Stimulated activated CD8-positive, alpha-beta memory T cell treated with anti-CD3 and anti-CD28 coated beads, Interleukin-2, amount 100 ng/mL, for 1 hour (primary cell): ENCODE measurements at places on chromosomes 6 and 20.

DNA sequence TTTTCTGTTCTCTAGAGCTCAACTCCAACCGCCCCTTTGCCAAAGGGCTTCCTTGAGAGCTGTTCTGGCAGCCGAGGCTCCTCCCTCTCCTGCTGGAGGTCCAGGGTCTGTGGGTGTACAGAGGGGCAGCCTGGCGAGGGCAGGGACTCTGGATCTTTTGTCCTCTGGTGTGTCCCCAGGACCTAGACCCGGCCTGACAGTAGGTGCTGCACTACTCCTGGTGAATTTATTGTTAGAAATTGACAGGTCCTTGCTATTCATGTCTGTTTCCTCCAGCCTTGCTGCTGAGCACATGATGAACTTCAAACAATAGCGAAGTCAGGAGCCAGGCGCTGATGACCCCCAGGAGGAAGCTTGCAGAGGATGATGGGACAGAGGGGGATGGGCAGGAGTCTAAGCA is 234.7 kb upstream of the SULF2 start:
- DNase-seq: no peak

DNA sequence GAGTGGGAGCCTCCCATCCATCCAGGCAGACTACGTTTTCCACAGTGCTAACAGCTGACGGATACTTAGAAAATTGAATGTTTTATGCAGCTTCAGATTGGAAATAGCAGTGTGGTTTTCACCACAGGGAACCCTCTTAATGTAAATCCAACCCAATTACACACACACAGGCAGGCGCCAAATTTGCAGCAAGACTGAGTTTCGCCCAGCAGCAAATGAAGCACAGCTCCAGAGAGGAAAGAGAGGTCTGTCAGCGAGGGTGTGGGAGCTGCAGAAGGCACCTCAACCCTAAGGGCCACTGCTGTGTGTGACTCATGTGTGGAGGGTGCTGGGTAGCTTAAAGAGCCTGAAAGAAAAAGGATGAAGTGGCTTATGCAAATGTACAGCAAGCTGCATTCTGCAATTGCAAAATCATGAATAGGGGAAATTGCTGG is 365.7 kb downstream of the MAFB start:
- DNase-seq: no peak

- no peak for DNase-seq
Observed at GRCh38 chr6:169807229-169807628, 55.8 kb downstream of the ERMARD start.

DNA sequence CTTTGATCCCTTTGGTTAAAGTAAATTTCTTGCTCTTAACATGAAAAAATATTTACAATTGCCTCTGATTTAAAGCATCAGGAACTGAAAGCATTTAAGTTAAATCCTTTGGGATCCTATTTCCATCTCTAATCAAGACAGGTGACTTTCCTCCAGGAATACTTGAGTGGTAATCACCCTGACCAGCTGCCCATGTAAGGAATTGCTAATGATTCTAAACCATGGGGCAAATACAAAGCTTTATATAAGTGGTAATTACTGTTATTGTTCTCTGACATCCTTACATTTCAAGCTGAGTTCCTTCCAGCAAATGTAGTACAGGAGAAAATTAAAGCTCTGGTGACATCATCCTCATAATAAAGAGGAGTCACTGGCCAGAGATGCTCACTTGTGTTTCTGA is 100.6 kb downstream of the CRYBG1 start:
- DNase-seq: no peak

DNA sequence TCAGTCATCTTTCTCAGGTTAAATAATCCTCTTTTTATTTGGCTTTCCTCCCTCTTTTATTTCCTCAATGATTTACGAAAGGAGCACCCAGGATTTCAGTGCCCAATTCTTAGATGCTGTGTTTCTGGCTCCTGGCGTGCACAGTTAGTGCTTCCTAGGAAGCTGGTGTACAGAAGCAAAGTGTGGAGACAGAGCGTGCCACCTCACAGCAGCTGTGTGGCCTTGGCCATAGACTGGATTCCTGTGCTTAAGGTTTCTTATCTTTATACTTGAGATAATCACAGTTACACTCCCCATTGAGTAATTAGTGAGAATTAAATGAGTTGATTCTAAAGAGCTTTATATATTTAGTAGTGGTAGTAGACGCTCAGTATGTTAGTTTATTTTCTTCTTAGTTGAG is 39.7 kb upstream of the GJA1 start:
- DNase-seq: no peak

- no peak for DNase-seq
Observed at GRCh38 chr6:143149771-143150170, 89.1 kb downstream of the AIG1 start.

DNA sequence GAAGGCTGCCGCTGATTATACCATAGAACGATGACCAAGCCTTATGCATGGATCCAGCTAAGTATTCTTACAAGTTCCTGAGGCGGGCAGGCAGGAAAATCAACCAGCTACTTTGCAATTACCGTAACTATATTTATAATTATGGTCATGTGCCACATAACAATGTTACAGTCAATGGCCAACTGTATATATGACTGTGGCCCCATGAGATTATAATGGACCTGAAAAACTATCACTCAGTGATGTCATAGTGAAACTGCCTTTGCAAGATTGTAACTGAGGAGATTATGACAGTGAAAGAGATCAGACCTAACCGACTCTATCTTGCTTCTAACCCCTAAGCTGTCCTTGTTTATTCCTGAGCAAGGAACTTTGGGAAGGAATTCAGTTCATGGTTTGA is 33.1 kb upstream of the FAM135A start:
- DNase-seq: no peak

DNA sequence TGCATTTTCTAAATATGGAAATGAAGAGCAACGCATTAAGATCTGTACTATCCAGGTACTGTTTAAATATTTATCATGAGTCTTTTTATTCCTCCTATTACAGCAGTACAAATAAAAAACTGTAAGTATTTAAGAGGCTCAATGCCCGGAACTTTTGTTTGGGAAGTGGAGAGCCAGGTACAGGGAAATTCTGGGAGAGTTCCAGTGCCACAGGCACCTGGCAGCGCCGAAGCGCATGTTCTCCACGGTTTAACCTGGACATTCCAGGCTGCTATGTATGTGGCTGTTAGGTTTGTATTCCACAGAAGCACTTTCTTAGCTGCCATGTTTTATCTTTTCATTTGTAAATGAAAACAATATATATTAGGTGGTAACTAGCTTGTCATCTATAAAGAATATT is 81.7 kb downstream of the PREP start:
- DNase-seq: no peak

DNA sequence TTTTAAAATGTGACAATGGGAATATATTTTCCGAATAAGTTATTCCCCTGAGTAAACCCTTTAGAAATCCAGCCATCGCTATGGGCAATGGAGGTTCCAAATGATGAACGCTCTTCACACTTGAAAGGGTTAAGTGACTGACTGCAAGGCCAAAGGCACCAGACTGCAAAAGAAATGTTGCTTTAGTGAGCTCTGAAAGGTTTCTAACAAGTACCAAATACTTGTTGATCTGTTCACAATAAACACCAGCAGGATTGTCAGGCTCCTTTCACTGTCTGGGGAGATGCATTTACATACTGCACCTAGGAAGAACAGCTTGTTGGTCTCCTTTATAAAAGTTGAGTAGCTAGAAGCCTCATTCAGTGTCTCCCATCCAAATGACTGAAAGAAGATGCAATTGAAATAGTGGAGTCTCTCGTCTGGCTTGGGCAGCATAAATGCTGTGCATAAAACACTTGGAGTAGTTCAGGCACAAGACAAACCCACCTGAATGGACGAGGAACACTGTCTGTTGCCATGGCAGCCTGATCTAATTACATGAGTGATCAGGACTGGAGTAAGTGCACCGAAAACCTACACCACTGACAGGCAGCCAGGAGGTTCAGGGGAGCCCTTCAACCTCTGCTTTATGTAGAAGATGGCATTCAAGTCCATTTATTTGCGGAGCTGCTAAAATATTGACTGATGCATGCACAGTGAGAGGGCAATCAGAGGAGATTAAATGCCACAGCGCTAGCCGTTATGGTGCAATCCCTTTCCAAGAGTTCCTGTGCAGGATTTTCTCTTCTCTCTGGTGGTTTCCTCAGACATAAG is 2.9 kb downstream of the ATXN1 start:
- DNase-seq: no peak

DNA sequence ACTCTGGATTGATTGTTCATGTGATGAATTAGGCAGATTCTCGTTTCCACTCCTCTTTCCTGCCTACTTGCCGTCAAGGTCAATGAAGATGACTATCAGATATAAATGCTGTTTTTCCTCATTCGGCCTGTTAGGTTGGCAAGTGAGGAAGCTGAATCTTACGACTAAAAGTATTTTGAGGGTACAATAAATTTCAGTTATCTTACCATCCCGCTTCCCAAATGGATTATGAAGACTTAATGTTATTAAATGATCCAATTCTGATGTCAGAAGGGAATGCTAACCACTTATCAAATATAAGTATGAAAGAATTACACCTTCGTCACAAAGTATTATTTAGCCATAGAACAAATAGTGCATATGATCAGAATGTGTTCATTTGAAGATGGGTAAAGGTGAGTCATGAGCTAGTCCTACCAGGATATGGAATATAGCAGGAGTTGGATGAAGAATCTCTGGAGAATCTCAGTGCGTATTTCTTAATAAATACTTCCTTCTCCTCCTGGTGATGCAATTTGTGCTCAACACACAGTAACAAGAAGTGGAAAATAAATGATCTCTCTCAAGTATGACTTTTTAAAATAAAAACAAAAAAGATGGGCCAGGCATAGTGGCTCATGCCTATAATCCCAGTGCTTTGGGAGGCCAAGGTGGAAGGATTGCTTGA is 4.6 kb downstream of the GPLD1 start:
- DNase-seq: no peak

DNA sequence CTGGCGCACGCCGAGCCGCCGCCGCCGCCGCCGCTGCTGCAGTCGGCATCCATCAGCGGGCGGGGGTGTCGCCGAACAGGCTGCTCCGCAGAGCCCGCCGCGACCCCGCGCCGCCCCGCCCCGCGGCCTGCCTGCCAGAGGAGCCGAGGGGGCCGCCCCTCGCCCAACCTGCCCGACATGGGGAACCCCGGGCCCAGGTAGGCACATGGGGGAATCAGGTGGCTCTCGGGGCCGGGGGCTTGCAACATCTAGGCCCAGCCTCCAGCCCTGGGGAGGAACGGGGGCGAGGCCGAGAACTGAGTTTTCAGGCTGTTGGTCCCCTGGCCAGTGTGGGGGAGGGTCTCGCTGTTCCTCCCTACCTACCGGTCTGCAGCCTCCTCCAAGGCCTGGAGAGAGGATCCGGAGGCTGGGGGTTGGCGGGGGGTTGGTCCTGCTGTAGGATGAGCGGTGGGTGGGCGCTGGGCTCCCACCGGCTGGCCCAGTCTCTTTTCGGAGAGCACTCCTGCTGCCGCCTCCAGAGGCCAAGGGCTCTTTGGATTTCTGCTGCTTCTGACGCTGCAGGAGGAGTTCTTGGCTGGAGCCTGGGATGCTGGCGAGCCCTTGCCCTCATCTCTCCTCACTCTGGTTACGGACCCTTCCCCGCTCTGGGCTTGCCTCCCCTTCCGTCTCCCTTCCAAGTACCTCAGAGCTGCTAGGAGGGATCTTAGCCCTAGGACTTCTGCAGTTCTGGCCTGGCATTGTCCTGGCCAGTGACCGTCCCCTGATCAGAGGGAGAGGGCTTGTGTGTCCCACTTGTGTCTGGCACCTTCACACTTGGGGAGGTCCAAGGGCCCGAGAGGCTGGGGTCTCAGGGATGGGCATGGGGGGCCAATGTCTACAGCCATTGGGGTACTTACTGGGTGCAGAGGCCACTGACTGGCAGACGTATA is at the start of gene EPB41L1:
Gene EPB41L1 (plus strand): TSS at position 41 of the 929 bp plus-strand sequence. CDS start 19,038 bp downstream, outside the sequence.
- no peak for DNase-seq
